ENCODE measurements at places on chromosomes 16 and 17. TPM values are rescaled to one million over a fixed set of nuclear protein-coding genes. Genes with fewer than 3 reads are reported as not detected.

RHOT2 gene
- 118 TPM for total RNA-seq

TK2 gene
- 31.2 TPM for total RNA-seq

VMO1 gene
- total RNA-seq: 0.77 TPM

KCTD2 gene
- 12.8 TPM for total RNA-seq

GTF3C1 gene
- total RNA-seq: 38.1 TPM

CORO6 gene
- total RNA-seq: 1.6 TPM
